Iris pigment epithelial cell (primary cell): ENCODE measurements at places on chromosomes 4 and X.

DNA sequence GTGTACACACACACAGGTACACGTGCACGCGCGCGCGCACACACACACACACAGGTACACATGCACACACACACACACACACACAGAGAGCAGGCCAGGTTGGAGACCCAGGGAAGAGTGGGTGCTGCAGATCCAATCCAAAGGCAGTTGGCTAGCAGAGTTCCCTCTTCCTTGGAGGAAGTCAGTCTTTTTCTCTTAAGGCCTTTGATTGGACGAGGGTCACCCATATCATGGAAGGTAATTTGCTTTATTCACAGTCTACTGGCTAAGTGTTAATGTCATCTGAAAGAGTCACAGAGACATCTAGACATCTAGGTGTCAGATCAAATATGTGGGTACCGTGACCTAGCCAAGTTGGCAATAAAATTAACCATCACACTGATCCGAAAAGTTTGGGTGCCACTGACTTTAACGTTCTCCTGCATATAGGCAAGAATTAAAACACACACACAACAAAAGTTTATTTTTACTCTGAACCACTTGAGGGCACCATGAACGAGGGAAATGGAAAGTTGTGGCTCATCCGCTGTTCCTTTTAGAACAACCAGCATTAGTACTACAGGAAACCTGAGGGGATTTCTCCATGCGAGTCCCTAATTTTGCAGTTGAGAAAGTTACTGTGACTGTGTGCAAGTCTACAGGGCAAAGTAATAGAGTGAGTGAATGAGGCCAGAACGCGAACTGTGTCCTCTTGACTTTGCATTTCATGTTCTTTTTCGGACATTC is 66.0 kb upstream of the STOX2 start:
- peak; percentile 6 for DNase-seq

GRCh38 chr4:134308910-134309309 is 107.3 kb upstream of the PABPC4L start:
- no peak for DNase-seq

GRCh38 chr4:132797856-132798255 is 351.2 kb upstream of the PCDH10 start:
- no peak for DNase-seq

DNA sequence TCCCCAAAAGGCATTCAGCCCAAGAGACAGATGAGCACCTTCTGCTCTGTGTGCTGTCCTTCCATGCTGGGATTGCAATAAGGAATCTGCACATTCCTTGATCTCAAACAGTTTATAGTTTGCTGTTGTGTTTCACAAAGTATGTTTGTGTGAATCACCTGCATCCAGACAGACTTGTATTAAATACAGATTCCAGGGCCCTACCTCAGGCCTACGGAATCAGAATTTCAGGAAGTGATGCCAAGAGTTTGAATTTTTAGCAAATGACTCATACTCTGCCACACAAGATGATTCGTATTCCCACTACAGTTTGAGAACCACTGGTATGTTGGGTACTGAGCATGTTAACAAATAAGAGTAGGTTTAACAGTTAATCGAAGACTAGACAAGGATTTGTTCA is 7.0 kb downstream of the VAMP7 start:
- DNase-seq: peak; percentile 80

GRCh38 chr4:155789391-155789790 is 30.6 kb downstream of the GUCY1B1 start:
- no peak for DNase-seq

DNA sequence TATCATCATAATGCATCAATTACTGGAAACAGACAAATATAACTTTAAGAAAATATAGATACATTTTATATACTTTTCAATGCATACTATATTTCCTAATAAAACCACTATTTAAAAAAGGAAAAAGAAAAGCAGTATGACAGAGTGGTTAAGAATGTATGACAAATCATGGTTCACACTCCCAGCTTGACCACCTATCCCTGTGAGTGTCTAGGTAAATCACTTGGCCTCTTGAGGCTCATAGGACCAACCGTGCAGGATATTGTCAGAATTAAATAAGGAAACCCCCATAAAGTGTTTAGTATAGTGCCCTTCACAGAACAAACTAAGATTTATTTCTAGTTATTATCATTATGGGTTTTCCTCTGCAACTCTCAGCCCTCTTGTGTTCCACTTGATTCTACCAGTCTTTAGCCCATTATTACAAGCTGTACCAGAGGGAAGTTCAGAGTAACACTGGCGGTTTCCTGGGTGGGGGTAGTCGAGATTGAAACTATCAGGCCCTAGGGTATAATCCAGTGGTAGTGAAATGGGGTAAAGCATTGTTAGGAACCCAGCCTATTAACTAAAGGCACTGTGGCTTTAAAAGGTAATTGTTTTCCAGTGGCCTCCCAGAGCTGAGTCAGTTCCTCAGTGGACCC is 55.5 kb upstream of the PAK3 start:
- peak; percentile 57 for DNase-seq

GRCh38 chr4:149293046-149293649 is 522.5 kb downstream of the IQCM start:
- DNase-seq: no peak

DNA sequence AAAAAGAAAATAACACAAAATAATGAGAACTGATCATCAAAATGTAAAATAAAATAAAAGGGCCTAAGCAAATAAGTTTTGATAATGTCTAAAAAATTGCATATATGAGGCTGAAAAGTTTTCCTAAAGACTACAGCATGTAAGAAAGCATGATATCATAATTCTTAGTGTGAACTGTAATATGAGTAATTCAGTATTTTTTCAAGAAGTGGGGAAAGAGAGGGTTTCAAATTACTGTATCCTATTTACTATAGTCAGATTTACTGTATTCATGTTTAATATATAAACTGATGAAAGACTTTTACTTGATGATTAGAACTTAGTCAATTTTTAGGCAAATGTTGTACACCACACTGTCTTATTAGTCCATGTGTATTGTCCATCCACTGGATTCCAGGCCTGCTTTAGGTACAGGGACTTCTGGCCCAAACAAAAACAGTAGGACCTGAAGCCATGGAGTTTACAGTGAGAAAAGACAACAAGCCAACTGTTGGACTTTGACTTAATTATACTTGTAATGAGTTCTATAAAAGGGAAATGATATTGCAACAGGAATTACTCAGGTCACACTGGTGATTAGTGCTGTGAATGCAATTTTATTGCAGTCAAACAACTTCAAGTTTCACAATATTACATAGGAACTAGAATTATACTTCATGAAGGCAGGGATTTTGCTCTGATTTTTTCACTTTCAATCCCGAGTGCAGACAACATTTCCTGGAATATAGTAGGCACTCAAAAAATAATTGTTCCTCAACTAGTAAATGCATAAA is 517.7 kb upstream of the GALNT7 start:
- peak; percentile 1 for DNase-seq

DNA sequence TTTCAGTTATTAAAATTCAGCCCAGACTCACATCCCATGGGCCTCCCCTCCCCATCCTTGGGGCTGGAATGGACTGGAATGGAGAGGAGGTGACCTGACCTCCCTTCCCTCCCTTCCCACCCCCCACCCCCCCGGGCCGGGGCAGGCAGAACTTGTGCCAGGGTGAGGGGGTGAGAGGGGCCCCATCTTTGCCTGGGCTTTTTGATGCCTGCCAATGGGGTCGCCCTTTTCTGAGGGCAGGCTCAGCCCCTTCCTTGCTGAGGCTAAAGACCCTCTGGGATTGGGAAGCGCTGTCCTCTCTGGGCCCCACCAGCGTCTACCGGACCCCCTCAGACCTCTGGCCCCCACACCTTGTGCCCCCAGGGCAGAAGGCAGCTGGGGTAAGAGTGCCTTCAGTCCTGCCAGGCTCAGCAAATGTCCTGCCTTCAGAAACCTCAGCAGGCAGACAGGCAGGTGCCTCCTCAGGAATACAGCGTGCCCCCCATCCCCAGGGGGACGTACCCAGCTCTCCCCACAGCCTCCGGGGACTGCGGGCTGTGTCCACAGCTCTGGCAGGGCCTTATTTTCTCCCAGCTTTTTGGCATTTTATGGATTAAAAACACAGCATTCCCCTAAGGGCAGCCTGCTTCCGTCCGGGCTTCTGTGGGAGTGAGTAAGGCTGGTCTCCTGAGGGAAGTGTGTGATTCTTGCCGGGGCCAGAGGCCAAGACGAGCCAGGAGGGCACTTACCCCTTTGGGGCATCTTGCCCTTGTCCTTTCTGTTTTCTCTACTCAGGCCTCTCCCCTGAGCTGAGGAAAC is 12.6 kb upstream of the CCNQ start:
- no peak for DNase-seq

DNA sequence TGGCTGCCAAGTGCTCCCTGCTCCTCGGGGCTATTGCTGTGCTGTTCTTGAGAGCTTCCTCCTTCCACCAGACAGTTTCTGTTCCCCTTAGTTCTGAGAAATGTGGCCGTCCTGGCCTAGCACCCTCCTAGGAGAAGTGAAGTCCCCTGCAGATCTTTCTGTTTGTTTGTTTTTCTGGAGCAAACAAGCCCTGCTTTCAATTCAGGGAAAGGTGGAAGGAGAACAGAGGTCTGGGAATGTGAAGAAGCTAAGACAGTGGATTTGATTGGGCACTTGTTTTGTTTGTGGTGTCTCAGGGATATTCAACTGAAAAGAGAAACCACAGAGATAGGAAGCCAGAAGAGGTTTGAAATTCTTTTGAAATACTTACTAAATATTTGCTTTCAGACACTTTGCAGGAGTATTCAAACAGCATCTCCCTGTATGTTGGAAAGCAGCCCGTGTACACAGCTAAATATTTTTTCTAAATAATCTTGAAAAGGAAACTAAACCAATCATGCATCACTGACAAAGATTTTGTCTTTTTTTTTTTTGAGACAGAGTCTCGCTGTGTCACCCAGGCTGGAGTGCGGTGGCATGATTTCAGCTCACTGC is 36.5 kb upstream of the PPM1K start:
- peak; percentile 71 for DNase-seq

DNA sequence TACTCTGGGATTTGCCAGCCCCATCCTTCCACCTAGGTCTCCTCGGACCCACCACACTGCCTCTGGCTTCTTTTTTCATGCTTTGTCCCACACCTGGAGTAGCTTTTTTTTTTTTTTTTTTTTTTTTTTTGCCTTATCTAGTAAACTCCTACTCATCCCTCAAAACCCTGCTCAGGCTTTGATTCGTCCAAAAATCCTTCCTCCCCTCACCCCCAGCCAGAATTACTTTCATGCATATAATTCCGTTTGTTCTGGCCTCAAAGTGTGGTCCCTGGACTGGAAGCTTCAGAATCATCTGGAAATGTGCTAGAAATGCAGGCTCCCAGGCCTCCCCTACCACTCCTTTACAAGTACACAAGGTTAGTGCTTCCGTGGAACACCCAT is 320.1 kb downstream of the PTTG2 start:
- no peak for DNase-seq

GRCh38 chrX:147832707-147833348 is 78.9 kb upstream of the FMR1 start:
- DNase-seq: no peak

DNA sequence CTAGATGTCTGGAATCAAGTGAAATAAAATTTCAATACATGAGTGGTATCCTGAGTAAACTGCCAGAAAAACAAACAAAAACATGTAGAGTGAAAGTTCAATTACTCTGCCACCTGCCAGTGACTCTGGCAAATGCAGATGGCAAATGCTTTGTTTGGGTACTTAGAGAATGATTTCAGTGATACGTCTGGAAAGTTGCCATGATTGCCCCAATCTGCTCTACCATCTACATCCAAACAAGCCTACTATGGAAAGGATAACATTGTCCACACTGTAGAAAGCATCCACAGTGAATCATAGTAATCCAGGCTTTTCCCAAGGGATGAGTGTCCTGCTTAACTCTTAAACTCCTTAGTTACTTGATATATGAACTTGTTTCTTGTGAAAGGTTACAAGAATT is 3.4 kb downstream of the SPATA4 start:
- no peak for DNase-seq
